ENCODE measurements at places on chromosomes 1 and 21.

- no peak for DNase-seq
Measured at GRCh38 chr1:221925947-221926346, 184.1 kb upstream of the DUSP10 start.

- no peak for DNase-seq
Measured at GRCh38 chr1:69109277-69109676, 458.4 kb upstream of the LRRC7 start.

DNA sequence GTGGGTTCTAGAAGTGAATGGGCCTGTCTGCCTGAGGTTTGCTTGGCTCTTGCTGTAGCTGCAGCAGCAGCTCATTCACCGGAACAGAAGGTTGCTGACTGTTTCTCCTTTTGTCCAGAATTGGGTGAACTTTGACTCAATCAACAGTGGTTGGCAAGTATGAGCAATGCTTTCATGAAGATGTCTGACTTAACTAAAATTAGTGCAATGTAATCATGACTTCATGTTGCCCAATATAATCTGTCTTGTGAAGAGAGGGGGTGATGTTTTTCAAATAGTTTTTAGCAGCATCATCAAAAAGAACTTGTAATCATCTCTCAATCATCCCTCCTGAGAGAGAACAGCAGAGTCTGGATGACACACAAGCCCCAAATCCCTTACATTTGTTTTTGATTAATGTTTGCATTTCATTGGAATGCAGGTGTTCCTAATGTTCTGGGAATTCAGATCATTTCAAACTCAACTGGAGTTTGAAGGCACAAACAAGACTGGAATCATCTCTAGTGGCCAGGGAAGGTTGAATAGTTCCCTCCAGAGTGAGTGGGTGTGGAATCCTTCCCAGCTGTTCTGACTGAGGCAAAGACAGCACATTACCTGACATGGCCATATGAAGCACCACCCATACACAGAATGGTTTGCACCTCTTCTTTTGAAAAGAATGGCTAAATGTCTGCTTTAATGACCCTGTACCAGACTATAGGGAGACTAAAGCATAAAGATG, 82.9 kb downstream of the HLX start:
- DNase-seq = no peak

DNA sequence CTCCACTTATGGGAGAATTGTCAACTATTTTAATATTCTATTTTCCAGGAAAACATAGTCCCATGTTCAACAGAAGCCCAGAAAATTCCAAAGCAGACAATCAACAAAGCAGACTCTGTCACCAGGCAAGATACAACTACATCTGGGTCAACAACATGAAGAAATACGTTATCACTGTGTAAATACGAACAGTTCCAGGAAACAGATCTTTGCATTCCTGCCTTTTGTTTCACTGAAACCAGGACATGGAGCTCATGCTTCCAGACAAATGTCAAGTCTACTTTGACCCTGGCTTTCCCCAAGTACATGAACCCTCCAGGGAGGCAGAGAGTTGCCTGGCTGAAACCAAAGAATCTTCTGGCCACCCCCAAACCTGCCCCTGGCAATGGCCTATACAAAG, 106.7 kb downstream of the SETD4 start:
- DNase-seq = no peak

GRCh38 chr1:28456078-28456477, 49.8 kb upstream of the RCC1 start:
- DNase-seq = no peak

GRCh38 chr1:216073793-216074595, 349.3 kb downstream of the USH2A start:
- no peak for DNase-seq

DNA sequence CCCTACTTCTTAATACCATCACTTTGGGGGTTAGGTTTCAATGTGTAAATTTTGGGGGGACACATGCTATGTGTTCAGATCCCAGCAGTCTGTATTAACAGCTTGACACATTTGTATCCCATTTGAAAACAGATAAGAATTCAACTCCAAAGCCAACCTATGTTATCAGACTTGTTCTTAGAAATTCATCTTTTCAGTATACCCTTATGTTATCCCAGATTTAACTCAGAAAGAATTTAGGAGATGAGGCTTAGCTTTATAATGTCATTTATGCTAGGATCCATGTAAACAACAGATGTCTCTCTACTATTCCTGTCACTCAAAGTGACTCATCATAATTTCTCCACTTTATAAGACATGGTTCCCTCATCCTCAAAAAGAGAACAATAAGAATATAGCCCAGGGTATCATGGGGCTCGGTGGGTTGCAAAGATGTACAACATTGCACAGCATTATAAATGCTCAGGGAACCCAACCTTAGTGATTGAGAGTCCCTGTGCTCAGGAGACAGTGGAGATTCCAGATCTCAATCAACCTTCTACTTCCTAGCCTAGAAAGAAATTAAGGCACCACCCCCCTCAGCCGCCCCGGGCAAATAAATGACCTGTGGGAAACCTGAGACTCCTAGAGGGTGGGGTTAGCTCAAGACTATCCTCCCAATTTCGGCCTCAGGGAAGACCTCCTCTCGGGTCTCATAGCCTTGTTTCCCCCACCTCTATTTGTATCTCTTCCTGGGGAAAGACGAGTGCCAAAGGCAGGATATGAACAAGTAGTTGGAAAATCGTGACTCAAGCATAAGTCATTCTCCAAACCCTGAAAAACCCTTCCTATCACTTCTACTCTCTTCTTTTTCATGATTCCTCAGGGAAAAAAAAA, 265.1 kb upstream of the CAMK1G start:
- DNase-seq = no peak

GRCh38 chr1:230332575-230333066, 93.5 kb downstream of the PGBD5 start:
- DNase-seq = no peak

GRCh38 chr1:236808564-236809130, 13.6 kb downstream of the MTR start:
- no peak for DNase-seq

GRCh38 chr1:51555866-51556619, 37.0 kb upstream of the EPS15 start:
- no peak for DNase-seq

DNA sequence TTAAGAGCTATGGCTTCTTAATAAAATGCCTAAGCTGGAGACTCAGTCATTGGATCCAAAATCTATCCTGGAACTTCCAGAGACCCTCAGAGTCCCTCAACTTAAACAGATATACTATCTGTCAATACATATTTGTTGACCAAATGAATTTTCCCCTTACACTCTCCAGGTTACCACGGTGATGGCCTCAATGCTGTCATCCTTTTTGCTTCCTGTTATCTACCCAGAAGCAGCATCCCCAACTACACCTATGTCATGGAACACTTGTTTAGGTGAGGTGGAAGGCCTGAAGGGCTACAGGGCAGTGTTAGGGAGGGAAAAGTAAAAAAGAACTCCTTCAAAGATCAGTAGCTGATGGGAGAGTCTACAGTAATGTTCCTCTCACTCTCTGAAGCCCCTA, 4.4 kb upstream of the C1orf56 start:
- DNase-seq = no peak

- DNase-seq = no peak
Measured at GRCh38 chr1:109881906-109882287, 28.8 kb upstream of the CSF1 start.

GRCh38 chr1:151760597-151761385, 2.5 kb downstream of the MRPL9 start:
- DNase-seq = no peak

DNA sequence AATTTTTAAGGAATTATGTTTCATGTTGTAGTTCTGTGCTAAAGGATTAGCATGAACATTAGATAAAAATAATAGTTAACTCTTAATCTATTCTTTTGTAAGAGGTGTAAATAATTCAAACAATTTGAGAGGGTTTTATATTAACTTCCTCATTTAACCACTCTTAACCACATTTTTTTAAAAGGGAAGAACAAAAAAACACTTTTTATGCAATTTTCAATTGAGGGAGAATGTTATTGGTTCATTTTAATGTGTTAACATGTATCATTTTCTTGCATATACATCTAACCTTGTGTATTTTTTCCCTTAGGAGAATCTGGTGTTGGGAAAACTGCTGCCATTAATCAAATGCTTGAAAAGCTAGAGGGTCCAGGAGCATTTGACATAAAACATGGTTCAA, 169.0 kb downstream of the LBR start:
- DNase-seq = no peak

DNA sequence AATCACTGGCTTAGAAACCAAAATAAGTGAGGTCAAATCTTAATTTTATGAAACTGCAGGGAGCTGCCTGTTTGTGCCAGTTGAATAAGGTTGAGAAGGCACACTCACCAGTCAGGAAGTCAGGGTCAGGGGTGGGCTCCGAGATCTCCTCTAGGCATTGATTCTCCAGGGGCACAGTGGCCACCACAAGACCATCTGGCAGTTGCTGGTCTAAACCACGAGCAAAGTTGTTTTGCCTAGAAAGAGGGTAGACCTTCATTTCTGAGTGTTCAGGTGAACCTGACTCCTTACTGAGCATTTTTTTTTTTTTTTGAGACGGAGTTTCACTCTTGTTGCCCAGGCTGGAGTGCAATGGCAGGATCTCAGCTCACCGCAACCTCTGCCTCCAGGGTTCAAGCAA, 220.7 kb downstream of the ASTN1 start:
- DNase-seq = no peak

- DNase-seq = no peak
Measured at GRCh38 chr1:1033731-1034438, 14.0 kb downstream of the AGRN start.

DNA sequence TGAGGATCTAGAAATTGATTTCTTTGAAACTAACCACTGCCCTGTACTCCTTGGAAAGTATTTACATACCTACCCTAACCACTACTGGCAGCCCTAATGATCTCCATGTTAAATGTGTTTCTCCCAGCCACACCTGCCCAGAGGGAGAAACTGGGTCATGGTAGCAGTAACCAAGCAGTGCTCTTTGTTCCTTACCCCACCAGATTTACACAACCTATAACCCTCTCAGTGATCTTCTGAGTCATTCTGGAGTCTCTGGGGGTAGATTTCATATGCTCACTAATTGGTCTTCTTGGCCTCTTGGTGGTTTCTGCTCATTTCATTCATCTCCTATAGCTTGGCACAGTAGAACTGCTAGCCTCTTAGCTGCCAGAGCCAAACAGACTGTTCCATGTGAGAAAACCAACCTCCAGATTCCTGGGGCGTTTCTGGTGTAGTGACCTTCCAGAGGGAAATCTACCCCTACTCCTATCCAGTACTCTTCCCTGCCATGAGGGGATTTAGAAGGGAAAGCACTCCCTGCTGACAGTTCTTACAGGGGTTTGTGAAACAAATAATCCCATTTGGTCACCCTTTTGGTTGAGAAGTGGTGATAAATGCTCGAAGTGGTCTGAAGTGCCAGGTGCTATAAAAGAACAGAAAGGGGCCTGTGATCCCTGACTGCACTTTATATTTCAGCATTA, 36.2 kb upstream of the LRIG2 start:
- no peak for DNase-seq

DNA sequence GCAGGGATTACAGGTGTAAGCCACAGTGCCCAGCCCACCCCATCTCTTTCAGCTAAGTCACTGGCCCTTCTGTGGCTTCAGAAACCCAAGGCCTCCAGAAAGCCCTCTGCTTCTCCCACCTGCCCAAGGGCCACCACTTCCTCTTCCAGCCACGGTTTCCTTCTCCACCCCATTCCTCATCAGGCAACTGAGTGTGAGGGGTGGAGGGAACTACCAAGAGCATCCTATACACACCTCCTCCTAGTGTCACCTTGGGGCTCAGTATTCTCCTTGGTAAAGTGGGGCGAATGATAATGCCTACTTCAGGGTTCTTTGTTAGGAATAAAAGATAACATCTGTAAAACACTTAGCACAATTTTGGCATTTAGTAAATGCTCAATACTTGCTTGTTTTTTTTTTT, 30.0 kb downstream of the KNCN start:
- DNase-seq = no peak

GRCh38 chr1:116185161-116185701, 74.0 kb downstream of the MAB21L3 start:
- no peak for DNase-seq

- DNase-seq = no peak
Measured at GRCh38 chr21:43304621-43305335, 122.2 kb downstream of the SIK1 start.

- DNase-seq = peak; percentile 59
Measured at GRCh38 chr1:192538407-192539296, 36.9 kb upstream of the RGS1 start.

DNA sequence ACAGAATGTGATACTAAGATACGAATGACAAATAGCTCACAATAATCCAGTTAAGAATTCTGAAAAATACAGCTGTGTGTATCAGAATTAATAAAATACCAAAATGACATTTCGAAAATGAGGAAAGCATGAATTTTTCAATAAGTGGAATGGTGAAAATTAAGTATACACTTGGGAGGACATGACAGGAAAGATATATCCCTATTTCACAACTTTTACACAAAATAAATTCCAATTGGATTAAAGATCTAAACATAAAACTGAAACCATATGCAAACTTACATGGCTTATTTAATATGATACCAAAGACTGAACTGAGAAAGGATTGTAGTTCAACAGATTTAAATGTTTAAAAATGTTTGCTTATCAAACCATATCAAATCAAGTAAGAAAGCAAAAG, 510.4 kb upstream of the ADAMTS5 start:
- DNase-seq = no peak

DNA sequence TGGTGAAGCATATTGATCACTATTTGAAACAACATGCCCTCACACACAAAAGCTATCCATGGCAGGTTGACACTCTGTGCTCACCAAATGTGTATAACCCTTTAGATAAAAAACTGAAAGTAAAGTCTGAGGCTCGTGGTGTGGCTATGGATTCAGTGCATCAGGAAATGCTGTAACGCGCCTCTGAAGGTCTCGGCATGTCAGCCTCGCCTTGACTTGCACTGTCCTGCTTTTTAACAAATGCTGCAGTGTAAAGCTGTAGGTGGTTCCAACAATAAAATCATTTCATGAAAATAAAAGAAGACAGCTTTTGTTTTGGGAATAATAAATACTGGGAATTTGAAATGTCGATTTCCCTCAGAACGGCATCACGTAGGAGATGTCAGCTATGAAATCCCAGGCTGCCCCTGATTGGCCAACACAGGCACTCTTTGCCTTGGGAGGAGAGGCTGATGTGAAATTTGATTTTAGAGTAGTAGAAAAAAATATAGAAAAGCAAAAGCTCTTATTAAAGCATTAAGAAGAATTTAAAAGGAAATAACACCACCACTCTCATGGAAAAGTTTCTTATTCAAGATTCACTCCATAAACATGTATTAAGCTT, 168.2 kb downstream of the DSCAM start:
- DNase-seq = no peak
